ENCODE measurements at places on chromosomes 5 and 9. TPM values are rescaled to one million over a fixed set of nuclear protein-coding genes. Genes with fewer than 3 reads are reported as not detected.

GRCh38 chr5:67287510-67288268 is 91.1 kb upstream of the CD180 start:
- no peak for DNase-seq
- H3K27me3 ChIP-seq: no peaks in the 10 kb centered on the region
- H3K4me3 ChIP-seq: no peak overlapping the region
- peaks cover 55% of the 10 kb centered on the region for H3K4me1 ChIP-seq
- H3K36me3 ChIP-seq: no peaks in the 10 kb centered on the region

GRCh38 chr9:119963258-119963797 is 594.1 kb upstream of the BRINP1 start:
- H3K27me3 ChIP-seq: no peaks in the 10 kb centered on the region
- DNase-seq: no peak
- H3K4me3 ChIP-seq: no peak overlapping the region
- no peaks in the 10 kb centered on the region for H3K36me3 ChIP-seq
- H3K27ac ChIP-seq: peak overlapping the region; percentile 35
- peaks cover 13% of the 10 kb centered on the region for H3K4me1 ChIP-seq

DNA sequence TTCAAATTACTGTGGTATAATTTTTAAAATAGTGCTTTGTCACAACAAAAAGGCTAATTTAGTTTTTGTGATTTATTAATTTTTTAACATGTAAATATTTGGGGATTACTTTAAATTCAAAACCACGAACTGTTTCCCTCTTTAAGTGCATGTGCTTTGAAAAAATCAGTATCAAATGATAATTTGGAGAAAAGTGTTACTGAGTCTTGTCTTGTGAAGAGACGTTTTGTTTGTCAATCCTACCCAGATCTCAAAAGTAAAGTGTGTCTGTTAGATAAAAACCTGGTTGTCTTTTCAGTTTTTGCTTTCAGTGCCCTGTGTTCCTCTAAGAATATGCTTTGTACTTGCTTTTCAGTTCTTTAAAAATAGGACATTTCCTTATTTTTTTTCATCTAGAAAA is 7.7 kb downstream of the ZSWIM6 start:
- no peak for DNase-seq
- no peaks in the 10 kb centered on the region for H3K27me3 ChIP-seq
- H3K36me3 ChIP-seq: no peaks in the 10 kb centered on the region

DNA sequence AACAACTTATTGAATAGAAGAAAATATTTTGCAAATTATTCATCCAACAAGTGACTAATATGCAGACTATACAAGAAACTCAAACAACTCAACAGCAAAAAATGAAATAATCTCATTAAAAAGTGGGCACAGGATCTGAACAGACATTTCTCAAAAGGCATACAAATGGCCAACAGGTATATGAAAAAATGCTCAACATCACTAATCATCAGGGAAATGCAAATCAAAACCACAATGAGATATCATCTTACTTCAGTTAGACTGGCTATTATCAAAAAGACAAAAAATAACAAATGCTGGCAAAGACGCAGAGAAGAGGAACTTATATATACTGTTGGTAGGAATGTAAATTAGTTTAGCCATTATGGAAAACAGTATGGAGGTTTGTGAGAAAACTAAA is 1.8 kb upstream of the AMACR start:
- H3K36me3 ChIP-seq: no peaks in the 10 kb centered on the region
- no peak for DNase-seq
- H3K4me1 ChIP-seq: peaks cover 28% of the 10 kb centered on the region
- H3K27ac ChIP-seq: no peak overlapping the region

GRCh38 chr9:72758944-72759343 is 193.9 kb downstream of the ALDH1A1 start:
- H3K4me1 ChIP-seq: no peaks in the 10 kb centered on the region
- H3K27ac ChIP-seq: no peak overlapping the region
- H3K36me3 ChIP-seq: no peaks in the 10 kb centered on the region
- no peaks in the 10 kb centered on the region for H3K27me3 ChIP-seq
- H3K4me3 ChIP-seq: no peak overlapping the region
- DNase-seq: no peak

GRCh38 chr9:19939734-19940278 is 151.0 kb upstream of the SLC24A2 start:
- peaks cover 13% of the 10 kb centered on the region for H3K4me1 ChIP-seq
- H3K4me3 ChIP-seq: no peak overlapping the region
- no peak overlapping the region for H3K27ac ChIP-seq
- no peaks in the 10 kb centered on the region for H3K27me3 ChIP-seq
- no peaks in the 10 kb centered on the region for H3K36me3 ChIP-seq

DNA sequence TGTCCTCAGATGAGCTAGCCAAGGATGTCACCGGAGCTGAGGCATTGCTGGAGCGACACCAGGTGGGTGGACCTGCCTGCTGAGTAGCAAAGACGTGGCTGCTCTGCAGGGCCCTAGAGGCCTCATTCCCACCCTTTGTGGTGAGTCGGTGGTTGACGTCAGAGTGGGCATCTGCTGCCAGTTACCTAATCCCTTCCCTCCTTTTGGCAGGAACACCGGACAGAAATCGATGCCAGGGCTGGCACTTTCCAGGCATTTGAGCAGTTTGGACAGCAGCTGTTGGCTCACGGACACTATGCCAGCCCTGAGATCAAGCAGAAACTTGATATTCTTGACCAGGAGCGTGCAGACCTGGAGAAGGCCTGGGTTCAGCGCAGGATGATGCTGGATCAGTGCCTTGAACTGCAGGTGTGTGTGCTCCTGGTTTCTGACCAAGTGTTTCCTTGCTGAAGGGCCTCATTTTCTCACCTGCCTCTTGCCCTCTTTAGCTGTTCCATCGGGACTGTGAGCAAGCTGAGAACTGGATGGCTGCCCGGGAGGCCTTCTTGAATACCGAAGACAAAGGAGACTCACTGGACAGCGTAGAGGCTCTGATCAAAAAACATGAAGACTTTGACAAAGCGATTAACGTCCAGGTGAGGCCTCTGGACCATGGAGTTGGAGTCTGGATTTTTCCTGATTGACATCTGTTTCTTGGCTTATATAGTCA is 48.9 kb downstream of the DYNC2I2 start:
- H3K36me3 ChIP-seq: peaks cover 100% of the 10 kb centered on the region
- peak overlapping the region; percentile 78 for H3K27ac ChIP-seq
- no peaks in the 10 kb centered on the region for H3K27me3 ChIP-seq

DNA sequence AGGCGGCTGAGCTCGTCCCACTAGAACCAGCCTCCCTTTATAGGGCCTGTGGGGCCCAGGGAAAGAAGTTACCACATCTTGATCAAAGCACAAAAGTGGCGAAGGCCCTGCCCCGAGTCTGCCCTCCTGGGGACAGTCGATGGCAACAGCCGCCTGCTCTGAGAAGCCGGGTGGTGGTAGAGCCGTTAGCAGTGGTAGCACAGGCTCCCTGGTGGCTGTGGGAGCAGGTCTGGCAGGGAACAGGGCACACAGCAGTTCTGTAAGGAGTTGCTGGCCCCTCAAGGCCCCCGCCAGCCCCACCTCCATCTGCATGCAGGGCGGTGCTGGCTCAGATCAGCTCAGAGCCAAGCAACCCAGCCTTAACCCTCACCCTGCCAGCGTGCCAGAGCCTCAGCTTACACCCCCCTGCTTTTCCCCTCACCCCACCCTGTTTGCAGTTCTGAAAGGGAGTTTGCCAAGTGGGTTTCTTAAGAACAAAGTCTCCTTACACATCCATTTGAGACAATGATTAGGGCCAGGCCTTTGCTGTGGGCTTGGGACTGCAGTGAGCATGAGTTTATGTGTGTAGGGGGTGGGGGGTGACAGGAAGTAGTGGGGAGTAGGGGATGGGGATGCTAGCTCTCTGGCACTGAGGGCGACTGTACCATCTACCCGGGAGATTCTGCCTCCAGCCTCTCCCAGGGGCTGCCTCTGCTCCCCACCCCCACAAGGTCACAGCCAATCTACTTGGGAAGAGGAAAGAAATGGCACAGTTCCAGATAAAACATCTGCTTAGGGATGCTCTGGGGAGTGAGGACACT is 11.8 kb downstream of the ACSL6 start:
- H3K27me3 ChIP-seq: no peaks in the 10 kb centered on the region
- H3K27ac ChIP-seq: no peak overlapping the region
- DNase-seq: no peak
- H3K4me1 ChIP-seq: peaks cover 8% of the 10 kb centered on the region
- H3K36me3 ChIP-seq: no peaks in the 10 kb centered on the region
- H3K4me3 ChIP-seq: no peak overlapping the region

DNA sequence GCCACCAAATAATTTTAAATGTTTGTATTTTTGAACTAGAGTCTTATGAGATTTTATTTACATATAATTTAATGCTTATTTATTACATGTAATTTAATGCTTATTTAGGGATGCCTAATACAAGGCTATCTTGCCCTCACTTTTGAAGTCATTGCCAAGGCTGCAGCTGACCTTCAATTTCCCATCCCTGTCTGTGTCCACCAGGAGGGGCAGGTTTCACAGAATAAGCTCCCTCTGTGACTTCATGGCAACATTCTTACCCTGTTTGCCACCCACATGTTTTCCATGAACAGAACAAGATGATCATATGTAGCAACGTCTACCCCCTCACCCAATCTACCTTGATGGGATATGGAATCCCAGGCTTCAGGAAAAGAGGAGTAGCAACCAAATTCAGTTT is 27.0 kb downstream of the C5 start:
- H3K36me3 ChIP-seq: no peaks in the 10 kb centered on the region
- H3K4me3 ChIP-seq: no peak overlapping the region
- DNase-seq: no peak
- no peaks in the 10 kb centered on the region for H3K27me3 ChIP-seq

DNA sequence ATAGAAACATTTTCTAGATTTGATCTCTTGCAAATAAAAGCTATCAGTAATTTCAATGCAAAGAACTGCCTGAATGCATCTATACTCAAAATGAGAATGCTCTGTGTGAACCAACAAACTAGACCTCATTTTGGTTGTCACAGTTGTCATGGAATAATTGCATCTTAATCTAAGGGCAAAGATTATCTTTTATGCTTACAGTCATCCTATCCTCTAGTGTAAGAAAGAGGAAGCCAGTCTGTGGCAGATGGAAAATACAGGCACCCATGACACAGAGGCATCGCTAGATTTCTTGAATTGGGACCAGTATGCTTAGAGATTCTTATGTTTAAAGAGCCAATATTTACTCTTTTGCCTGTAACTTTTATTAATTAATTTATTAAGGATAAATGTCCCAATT is 95.0 kb downstream of the MACIR start:
- no peaks in the 10 kb centered on the region for H3K27me3 ChIP-seq
- no peak overlapping the region for H3K27ac ChIP-seq
- DNase-seq: no peak
- no peak overlapping the region for H3K4me3 ChIP-seq

The GLRX gene
- 37.4 TPM for total RNA-seq

The B4GALT7 gene
- 16.4 TPM for total RNA-seq

The GFM2 gene
- 15.4 TPM for total RNA-seq

The UBE2QL1 gene
- total RNA-seq: 1.6 TPM

The PDZD2 gene
- total RNA-seq: 15.0 TPM

The MORN5 gene
- total RNA-seq: 5.8 TPM

The FAM151B gene
- total RNA-seq: 2.3 TPM
